Upper lobe of right lung (tissue), 1 donor: ENCODE measurements at places on chromosomes 1 and 21. TPM values are rescaled to one million over a fixed set of nuclear protein-coding genes. Genes with fewer than 3 reads are reported as not detected.

Gene RNU1-3
- total RNA-seq, result 6,622 TPM

Gene AJAP1
- total RNA-seq, result 0.52 TPM

GRCh38 chr1:18784482-18784831 lies 75.0 kb downstream of the TAS1R2 start:
- DNase-seq, result no peak

GRCh38 chr21:34933609-34934335 lies 115.3 kb downstream of the RUNX1 start:
- DNase-seq, result no peak

- no peak for DNase-seq
Measured at GRCh38 chr1:118945489-118945888, 42.7 kb downstream of the TBX15 start.

DNA sequence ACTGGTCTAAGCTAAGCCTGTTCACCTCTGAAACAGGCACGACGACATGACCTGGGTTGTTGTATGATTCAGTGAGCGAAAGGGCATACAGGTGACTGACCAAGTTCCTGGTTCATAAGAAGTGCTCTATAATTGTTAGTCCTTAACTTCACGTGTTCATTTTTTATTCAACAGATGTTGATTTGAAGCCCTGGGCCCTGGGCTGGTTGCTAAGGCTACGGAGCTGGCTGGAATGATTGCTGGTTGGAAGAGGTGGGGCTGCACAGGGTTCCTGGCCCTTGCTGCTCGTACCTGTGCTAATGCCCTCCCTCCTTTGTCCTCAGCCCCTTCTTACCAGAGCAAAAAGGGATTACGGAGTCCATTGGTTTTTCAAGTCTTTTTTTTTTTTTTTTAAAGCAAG lies 111.3 kb upstream of the CSF3R start:
- DNase-seq, result peak; percentile 11
